ENCODE measurements at places on chromosomes 7 and 10.

GRCh38 chr7:30463405-30464145 lies 15.0 kb downstream of the NOD1 start:
- no peak for DNase-seq

- DNase-seq = no peak
These were observed 25.5 kb upstream of the FAM221A start for GRCh38 chr7:23654508-23654907.

GRCh38 chr10:35019041-35020024 lies 70.8 kb downstream of the CUL2 start:
- no peak for DNase-seq

DNA sequence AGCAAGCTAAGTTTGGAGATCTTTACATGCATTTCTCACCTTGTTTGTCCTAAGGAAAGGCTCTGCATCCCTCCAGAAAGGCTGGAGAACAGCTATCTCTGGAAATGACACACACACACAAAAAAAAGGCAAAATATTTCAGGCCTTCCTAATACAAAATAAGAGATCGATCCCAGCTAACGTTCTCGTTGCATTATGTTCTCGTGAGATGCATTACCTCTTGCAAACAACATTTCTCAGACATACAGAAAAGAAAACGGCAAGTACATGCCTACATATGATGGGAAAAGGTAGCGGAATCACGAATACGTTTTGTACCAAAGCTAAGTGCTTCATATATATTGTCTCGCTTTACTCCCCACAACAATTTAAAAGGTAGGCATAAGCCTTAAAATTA lies 488 bp downstream of the MTERF1 start:
- no peak for DNase-seq

DNA sequence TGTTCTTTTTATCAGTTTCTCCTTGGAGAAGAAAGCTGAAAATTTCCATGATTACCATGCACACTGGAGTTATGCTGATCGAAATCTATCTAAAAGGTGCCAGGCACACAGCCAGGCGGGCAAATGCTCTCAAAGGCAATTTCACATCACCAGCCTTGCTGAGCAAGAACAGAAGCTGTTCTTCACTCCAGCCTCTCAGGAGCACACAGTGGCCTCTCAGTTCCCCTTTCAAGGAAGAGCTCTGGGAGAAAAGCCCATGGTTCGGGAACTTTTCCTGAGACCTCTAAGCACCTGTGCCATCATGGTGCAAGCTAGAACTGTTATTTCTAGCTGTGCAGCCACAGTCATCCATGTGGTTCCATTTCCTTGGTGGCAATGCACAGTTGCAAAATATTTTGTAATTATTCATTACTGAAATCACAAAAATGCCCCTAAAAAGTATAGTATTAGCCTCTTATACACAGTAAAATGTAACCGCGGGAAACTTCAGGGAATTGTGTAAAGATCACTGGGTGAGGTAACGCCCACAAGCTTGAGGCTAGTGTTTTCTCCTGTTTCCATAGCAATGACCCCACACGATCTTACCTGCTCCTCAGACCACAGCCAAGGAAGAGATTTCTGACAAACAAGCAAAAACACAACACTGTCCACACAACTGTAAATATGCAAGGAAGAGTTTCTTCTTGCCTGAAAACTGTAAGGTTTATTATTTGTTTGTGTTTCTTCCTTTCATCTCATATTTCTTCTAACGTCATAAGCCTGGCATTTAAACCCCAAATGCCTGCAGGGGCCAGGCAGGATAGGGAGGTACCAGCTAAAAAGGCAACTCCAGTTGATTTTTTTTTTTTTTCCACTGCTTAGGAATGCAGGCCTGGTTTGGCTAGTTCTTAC lies 121.2 kb downstream of the FAM107B start:
- no peak for DNase-seq

DNA sequence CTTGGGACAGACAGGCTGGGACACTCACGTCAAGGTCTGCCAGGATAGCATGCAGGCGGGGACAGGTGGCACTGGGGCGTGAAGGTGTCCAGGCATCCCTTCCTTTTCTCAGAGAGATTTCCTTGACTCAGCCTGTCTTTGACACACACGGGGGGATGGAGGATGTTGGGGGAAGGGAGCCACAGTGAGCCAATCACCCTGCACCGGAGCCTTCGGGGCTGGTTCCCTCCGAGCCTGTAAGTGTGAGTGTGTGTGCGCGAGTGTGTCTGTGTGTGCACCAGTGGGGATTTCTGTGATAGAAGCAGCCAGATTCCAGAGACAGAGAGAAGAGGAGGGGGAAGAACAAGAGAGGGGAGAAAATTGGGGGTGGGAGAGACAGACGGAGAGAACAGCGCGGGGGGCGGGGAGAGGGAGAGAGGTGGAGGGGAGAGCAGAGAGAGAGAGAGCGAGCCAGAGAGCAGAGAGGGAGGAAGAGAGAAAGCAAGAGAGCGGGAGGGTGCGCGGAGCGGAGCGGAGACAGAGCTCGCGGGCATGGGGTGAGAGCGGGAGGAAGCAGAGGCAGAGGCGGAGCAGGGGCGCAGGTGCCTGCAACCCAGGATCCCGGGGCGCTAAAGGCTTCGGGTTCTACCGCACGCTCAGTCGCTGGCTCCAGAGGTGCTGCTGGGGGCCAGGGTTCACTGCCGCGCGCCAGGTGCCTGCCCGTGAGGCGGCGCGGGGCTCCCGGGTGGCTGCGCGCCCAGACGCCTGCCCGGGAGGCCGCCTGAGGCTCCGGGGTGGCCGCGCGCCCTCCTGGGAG lies 466 bp upstream of the GPR26 start:
- no peak for DNase-seq

DNA sequence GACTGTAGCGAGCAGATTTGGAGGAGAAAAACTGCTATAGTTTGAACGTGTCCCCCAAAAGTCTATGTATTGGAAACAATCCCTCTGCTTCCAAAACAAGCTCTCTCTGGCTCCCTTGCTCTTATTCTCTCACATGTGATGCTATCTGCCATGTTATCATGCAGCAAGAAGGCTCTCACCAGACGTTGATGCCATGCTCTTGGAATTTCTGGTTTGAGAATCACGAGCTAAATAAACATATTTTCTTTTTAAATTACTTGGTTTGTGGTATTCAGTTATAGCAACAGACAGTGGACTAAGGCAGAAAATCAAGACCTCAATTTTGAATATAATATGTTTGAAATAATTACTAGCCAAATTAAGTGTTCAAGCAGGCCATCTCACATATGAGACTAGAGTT lies 17.5 kb upstream of the GNAT3 start:
- DNase-seq = no peak

All from naive B cell (primary cell).